ENCODE measurements at places on chromosomes 5 and 9.

DNA sequence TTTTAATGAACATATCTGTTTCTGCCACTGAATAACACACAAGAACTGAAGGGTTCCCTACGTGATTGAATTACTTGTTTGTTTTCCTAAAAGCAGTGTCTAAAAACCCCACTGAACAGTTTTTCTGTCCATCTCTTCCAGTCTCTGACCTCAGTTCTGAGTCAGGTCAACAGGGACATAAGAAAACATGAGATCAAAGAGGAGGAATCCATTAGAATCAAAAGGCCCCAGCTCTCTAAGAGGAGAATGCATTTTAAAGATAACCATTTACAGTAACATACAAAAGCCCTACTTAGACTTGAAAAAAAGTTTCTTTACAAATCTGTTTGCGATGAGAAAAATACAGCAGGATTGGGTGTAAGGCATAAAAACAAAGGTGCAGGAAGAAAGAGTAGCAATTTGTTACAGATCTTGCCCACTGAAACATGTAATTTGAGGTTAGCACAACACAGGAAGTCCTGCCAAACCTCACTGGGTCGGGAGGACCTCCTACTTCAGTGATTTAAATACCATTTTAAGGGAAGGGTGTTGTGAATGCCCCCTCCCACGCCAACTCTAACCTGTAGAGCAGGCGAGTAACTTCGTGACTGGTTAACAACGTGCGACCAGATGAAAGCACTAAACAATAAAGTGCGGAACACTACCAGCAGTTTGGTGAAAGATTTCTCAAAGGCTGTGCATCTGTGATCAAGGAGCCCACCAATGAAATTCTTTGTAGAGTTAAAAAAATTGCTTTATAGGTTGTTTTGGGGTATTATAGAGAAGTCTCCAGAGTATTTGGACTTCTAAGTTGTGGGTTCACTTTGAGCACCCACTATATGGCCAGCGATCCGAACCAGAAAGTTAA is 1.3 kb downstream of the QSOX2 start:
- peak; percentile 93 for DNase-seq

GRCh38 chr9:130237076-130237475 is 28.5 kb upstream of the HMCN2 start:
- no peak for DNase-seq

DNA sequence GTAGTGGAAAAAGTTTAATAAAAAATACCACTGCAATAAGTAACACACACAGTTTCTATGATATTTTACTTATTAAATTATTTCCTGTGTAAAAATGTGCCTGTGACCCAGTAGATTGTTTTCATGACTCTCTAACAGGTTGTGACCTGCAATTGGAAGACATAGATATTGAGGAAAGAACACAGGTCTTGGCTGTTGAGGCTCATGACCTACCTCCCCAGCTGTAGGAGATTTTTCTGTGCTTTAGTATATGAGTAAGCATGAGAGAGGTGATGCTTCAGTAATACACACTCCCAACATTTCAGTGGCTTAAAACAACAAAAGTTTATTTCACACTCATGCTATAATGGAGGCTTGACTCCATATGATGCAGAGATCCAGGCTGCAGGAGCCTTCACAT is 47.3 kb upstream of the TNC start:
- DNase-seq: no peak

GRCh38 chr9:136437839-136438547 is 1.7 kb downstream of the INPP5E start:
- DNase-seq: no peak

DNA sequence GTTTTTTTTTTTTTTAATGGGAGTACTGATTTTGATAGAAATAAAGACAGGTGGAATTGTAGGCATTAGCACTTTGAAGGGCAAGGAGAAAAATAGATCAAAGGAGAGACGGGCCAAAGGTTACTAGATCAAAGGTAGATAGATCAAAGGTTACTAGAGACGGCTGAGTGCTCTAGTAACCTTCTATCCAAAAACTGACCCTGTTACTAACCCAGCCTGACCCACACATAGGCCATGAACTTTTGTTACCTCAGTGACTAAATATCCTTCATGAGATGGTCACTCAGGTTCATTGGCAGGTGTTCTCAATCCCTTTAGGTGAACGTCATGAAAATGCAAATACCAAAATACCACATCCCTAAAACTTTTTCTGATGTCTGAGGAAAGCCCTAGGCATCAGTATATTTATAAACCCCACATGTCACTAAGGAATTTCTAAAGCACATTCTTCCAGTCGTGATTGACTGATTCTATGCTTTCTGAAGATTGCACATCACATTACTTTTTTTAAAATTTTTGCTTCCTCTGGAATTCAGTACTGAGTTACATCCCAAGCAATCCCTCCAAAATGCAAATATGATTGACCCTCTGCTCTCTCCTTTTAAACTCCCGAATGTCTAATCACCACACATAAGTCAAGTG is 772.7 kb downstream of the BRINP1 start:
- DNase-seq: no peak

DNA sequence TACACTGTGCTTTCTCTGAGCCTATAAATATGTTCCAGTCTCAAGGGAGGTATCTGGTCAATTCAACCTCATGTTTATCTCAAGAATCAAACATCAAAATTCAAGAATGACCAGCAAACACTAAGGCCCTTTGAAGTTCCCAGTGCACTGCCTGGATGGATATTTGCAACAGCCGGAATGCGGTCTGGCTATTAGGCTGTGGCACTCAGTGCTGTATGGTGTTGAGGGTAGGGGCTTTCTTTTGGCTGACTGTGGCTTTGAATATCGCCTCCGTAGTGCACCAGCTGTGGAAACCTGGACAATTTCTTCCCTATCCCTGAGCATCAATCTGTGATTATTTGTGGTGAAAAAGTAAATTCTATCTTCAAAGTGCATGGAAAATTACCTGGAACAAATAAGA is 220.4 kb downstream of the BRINP1 start:
- DNase-seq: no peak

DNA sequence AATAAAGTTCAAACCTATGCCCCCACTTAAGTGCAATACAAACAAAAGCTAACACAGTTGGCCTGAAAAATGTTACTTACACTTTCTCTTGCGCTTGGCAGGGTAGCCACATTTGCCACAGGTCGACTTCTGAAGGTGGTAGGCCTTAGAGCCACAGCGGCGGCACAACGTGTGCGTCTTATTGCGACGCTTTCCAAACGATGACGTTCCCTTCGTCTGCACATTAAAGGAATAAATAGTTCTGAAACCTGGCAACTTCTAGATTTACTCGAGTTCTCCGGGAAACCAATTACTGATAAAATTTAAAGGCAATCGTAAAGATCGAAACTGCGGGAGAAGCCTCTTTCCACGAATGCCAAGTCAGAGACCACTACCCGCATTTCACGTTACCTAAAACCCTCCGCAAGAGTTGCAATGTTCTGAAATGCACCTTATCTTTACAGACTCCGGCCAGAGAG is 602 bp downstream of the RPL37 start:
- peak; percentile 44 for DNase-seq

DNA sequence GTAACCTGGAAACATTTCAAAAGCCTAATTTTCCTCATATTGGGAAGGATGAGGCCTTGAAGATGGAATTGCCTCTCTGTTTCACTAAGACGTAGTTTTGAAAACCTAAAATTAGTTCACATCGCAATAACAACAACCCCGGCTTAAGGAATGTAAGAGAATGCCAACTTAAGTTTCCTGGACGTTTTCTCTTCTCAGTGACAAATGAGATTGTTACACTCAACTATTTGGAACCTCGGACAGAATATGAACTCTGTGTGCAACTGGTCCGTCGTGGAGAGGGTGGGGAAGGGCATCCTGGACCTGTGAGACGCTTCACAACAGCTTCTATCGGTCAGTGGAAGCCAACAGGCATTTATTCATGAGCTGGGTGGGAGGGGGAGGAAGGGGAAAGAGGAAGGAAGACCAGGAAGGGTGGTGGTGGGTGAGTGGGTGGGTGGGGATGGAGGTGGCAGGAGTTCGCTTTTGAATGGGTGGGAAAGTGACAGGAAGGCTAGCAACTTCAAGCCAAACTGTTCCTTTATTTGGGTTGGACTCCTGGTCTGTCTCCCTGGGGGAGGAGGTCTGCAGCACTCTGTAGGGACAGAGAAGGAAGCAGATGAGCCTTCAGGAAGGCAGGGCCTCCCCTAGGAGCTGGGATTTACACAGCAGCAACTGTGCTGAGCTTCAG is 83.4 kb downstream of the TEK start:
- DNase-seq: no peak
